ENCODE measurements at places on chromosomes 2 and 18.

- DNase-seq = no peak
Observed at GRCh38 chr2:158191076-158191895, 89.6 kb downstream of the UPP2 start.

GRCh38 chr18:21741562-21742314, 1.1 kb downstream of the MIB1 start:
- peak; percentile 16 for DNase-seq

DNA sequence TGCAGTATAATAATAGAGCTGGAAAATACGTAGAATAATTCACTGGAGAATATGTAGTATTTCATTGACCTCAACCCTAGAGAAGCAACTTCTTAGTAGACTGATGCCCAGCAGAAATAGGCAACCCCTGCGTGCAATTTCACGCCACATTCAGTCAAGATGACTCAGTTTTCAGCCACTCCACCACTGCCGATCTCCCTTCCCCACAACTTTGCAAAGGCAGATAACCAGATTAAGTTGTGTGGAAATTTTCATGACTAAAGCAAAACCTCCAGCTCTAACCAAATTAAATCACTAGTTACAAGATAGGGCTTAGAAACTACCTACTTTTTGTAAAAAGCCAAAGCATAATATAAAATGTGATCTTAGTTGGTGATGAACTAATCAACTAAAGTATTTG, 63.3 kb upstream of the STK17B start:
- DNase-seq = peak; percentile 23

- no peak for DNase-seq
Observed at GRCh38 chr18:7567474-7568425, 634 bp downstream of the PTPRM start.

GRCh38 chr2:30255026-30255425, 23.7 kb downstream of the LBH start:
- DNase-seq = no peak

GRCh38 chr2:241941691-241942301, 72.3 kb downstream of the RTP5 start:
- DNase-seq = no peak

DNA sequence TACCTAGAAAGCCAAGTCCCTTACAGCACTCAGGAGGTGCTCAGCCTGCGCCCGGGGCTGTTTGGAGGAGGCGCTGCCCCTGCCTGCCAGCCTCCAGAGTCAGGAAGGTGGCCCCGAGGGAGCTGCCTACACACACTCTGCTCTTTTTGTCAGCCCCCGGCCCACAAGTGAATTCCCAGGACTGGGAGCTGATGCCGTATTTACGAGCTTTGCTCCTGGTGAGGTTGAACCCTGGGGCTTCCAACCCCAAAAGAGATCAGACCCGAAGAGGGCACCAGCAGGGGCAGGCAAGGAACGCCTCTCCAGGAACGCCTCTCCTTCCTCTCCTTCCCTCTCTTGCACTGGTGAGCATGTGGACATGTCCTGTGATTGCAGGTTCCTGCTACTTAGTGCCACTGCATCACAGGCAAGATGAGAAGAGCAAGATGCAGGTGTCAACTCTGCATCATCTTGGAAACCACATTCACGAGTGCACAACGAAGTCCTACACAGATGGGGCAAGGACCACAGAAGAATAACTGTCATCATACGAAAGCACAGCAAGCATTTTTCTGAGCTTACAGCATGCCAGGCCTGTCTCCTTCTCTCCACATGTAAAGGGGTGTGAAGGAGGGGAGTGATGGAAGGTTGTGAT, 126.7 kb downstream of the NDUFA10 start:
- DNase-seq = no peak

- no peak for DNase-seq
Observed at GRCh38 chr2:46308629-46309028, 11.4 kb downstream of the EPAS1 start.

DNA sequence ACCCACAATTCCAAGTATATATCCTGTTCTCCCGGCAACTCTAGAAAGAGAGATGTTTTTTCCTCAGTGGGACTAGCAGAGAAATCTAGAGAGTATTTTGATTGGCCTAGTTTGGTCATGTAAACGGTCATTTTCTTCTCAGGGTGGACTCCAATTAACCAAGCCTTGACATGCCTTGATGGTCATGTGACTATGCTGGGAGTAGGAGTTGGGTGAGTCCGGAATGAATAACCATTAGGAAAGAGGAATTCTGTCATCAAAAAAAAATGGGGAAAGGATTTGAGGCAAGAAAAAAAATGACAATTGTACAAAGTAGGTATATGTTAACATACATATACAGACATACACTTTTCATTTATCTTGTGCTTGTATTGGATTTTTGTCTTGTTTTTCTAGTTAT, 248.2 kb upstream of the CDH20 start:
- no peak for DNase-seq

DNA sequence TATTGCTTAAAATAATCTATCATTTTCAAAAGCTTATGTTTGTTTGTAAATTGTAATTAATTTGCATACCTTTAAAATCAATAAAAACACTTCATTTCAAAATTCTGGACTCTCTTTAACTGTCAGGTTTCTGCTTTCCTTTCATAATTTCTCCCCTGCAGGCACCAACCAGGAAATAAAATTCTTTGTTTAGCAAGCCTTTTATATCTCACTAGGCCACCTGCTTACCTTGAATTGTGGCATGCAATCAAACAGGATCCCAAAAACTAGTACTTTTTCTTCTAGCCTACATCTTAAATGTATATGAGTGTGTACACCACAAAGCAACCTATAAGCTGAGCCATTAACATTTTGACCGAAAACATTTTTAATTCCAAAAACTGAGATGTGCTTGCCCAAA, 233.1 kb downstream of the NR4A2 start:
- no peak for DNase-seq

GRCh38 chr18:78939734-78940494, 39.7 kb upstream of the SALL3 start:
- no peak for DNase-seq

DNA sequence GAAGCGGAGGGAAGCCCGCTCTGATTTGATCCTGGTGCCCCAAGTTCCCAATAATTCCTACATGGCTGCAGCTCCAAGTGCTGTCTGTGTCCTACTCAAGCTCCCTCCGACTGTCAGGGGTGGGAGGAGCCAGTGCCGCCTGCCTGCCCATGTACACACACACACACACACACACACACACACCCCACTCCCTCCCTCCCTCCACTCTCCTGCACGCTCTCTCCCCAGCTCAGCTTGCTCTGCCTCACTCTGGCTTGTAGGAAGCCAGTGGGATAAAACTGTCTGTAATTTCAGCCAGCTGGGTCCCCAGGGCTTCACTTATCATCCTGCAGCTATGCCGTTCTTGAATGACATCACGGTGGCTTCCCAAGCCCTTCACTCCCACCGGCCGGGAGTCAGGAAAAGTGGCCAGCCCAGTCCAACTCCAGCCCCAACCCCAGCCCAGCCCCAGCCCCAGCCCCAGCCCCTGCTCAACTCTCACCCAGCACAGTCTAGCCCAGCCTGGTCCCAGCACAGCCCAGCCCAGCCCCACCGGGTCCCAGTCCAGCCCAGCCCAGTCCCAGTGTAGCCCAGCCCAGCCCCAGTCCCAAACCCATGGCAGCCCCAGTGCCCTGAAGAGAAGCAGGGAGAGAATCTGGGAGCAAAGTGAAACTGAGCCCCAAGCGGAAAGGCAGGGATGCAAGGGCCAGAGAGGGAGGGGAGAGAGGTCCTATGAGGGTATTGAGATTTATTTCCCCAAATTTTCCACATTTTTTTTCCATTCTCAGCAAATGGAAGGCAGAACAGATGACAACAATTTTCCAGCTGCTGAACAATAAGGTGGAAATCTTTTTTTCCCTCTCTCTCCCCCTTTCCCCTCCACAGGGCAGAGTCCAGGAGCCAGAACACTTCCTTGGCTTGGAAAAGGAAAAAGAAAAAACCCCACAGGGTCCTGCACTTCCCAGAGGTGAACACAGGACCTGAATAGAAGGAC, 144.0 kb downstream of the TNS1 start:
- DNase-seq = no peak

DNA sequence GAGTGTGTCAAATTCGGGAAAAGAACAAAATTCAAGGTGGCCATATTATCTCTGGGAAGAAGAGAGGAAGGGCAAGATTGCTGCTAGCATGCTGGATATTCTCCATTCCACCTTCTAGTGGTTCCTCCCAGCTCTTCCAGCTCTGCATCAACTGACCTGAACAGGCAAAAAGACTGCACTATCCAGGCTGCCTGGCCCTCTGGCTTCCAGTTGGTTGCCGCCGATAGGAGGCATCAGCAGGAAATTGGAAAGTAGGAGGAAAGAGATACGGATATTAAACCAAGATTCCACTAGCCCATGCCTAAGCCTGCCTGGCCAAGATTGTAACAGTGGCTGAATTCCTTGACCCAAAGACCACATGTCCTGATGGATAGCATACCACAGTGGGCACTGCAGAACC, 1.7 kb upstream of the RTTN start:
- no peak for DNase-seq

DNA sequence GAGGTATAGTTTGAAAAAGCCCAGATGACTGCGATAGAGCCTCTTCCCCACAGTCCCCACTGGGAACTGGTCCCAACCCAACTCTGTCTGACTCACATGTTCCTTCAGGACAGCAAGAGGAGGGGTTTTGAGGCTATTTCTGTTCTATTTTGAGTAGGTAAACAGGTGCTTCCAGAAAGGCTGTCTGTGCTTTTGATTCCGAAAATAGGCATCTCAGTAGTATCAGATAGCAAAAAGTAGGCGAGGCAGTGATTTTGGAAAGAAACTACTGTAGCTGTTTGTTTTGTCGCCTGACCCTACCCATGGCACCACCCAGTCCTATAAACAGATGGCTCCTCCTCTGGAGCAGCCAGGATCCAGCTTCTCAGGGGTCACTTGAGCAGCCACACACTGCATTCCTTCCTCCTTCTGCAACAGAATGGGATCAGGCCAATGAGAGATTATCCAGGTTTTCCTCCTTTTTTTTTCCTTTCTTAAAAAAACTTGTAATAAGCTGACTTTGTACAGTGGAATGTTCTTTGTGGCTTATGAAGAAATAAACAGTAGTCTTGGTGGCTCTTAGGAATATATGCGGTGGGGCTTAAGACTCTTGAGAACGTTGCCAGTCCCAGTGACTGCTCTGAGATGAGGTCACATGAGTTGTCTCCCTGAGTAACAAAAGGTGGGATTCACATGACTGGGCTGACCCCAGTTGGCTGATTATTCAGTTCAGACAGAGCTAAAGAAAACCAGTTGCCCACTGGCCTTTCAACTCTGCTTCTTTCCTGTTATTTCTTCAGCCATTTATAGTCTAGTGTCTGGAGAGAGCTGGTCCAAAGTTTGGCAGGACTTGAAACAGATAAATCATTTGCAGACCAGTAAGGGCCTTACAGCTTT, 98.6 kb downstream of the KCNS3 start:
- DNase-seq = no peak

GRCh38 chr2:229635371-229635680, 79.0 kb downstream of the DNER start:
- DNase-seq = no peak

GRCh38 chr2:189783451-189783926, 650 bp downstream of the ORMDL1 start:
- no peak for DNase-seq

DNA sequence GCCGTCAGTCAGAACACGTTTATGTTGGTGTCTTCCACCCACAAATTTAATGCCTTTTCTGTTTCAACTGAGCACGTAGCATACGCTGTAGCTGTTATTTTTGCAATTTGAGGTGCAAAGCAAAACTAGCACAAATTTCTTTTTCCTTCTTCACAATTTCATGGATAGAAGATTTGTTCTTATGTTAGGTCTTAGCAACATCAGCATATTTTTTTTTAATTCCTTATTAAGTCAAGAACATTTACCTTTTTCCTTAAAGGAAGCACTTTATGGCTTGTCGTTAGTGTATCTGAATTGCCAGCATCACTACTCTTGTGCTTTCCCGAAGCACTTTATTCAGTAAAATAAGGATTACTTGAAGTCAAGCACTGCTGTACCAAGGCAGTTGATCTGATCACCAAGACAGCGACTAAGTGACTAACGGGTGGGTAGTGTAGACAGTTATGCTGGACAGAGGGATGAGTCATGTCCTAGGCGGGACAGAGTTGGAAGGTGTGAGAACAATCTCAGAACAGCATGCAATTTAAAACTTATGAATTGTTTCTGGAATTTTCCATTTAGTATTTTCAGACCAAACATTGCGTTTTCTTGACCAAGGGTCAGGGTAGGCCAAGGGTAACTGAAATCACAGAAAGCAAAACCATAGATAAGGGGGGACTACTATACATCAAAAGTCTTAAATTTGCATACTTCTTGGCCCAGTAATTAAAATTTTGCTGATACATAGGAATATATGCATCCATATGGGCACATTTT, 13.3 kb downstream of the BABAM2 start:
- no peak for DNase-seq

DNA sequence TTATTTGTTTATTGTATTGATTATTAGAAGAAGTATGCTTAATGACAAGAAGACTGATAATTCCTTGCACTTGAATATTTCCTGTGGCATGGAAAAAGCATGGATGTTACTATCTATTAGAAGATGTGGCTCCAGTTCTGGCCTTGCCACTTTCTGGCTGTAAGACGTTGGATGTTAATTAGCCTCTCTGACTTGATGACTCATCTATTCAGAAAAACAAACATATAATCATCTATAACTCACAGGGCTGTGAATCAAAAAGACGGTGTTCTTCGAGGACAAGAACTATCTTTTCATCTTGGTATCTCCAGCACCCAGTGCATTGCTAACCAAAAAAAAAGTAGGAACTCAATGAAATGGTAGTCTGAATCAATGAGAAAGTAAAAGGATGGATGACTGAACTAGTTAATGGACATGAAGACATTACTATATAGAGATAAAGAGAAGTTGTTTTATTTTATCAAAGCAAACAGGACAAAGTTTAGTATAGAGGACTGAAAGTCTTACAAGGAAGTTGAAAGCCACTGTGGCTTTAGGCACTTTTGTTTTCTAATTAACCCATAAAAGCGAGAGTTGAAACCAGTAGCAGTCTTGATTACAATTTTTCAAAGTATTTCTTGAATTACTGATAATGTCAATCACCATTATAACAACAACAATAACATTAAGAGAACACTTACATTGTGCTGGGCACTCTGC, 145.3 kb downstream of the RND3 start:
- no peak for DNase-seq

DNA sequence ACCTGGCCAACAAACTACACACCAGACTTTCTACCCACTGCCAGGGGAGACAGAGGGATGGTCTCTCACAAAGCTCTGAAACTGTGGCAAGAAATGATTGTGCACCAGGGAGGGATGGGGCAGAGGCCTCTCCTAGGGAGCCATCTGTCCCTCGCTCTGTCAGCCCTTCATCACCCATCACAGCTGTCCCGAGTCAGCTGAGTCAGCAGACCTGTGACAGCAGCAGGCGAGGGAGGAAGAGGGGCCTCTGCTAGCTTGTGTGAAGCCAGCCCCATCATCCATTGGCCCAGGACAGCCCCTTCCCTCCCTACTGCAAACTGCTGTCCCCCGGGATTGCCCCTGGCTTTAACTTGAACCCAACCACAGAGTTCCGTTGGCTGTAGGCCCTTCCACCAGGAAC, 5.0 kb downstream of the SH2D6 start:
- DNase-seq = no peak

DNA sequence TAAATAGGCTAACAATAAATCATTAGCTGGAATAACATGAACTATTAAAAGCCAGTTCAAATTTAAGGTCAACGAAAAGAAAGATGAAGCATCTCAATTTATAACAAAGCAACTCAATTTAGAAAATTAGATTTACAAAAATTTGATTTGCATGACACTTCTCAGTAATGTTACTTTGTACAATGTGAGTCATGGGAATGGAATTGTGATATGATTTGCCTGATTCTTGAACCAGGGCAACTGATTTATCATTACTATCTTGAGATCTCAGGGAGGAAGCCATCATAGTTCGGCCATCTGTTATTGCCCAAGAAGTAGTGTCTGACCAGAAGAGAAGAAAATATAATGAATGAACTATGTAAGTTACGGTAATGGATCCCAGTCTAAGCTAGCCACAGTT, 193.1 kb downstream of the RIT2 start:
- no peak for DNase-seq

All from activated T-cell treated with anti-CD3 and anti-CD28 coated beads for 1 hour (primary cell).